NCI-H510A (cell line): ENCODE measurements at places on chromosomes 2 and 18.

DNA sequence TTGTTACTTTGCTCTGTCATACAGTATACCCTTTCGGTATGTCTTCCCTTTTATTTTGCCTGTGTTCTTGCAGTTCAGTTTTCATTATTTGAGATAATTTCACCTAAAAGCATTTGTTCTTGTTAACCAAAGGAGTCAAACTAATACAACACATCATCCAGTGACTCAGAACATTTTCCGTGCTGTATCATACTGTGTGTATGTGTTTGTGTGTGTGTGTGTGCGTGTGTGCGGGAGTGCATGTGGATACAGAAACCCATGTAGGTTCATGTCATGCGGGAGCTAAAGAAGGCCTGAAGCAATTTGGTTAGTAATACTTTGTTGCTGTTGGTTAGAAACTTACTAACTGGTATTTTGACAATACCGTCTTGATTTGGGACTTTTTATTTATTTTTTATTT, 60.0 kb downstream of the CEP192 start:
- no peak for DNase-seq

DNA sequence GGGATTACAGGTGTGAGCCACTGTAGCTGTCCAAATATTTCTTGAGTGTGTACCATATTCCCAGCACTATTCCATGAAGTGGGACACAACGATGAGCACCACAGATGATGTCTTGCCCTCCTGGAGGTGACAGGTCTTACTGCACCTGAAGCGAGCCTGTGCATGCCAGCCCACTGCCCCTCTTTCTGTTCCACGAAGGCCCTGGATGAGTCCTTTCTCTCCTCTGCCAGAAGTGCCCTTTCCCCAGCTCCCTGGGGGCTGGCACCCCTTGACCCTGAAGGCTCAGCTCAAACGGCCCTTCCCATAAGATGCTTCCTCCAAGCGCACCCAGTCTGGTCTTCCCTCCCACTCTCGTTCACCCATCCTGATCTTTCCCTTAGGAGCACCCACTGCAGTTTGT, 5.5 kb downstream of the ATP6V1B1 start:
- DNase-seq = no peak

DNA sequence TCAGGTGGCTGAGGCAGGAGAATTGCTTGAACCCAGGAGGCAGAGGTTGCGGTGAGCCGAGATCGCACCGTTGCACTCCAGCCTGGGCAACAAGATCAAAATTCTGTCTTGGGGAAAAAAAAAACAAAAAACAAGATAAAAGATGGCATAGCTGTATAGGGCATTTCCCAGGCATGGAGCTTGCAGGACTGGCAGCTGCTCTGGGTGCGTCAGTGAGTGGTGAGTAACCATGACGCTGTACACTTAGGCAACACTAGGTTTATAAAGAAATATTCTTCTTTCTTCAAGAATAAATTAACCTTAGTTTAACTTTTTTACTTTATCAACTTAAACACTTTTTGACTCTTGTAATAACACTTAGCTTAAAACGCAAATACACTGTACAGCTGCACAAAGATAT, 15.4 kb downstream of the TGOLN2 start:
- no peak for DNase-seq

DNA sequence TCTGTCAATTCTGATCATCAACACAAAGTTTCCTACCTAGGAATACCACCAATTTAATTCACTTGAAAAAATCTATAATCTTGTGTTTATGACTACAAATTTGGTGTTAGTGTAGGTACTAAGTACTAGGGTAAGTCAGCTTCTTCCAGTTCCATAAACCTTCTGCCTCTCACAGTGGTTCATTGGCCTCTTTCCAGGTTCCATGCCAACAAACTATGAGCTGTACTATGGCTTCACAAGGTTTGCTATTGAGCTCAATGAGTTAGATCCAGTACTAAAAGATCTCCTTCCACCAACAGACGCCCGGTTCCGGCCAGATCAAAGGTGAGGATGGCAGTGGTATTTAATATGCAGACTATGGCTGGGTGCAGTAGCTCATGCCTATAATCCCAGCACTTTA, 58.8 kb downstream of the PRKRA start:
- no peak for DNase-seq

- DNase-seq = no peak
Observed at GRCh38 chr2:32246911-32247310, 17.8 kb downstream of the NLRC4 start.

GRCh38 chr2:149430743-149431736, 100.7 kb downstream of the LYPD6 start:
- DNase-seq = no peak

GRCh38 chr2:215366440-215367032, 54.7 kb downstream of the ATIC start:
- no peak for DNase-seq

DNA sequence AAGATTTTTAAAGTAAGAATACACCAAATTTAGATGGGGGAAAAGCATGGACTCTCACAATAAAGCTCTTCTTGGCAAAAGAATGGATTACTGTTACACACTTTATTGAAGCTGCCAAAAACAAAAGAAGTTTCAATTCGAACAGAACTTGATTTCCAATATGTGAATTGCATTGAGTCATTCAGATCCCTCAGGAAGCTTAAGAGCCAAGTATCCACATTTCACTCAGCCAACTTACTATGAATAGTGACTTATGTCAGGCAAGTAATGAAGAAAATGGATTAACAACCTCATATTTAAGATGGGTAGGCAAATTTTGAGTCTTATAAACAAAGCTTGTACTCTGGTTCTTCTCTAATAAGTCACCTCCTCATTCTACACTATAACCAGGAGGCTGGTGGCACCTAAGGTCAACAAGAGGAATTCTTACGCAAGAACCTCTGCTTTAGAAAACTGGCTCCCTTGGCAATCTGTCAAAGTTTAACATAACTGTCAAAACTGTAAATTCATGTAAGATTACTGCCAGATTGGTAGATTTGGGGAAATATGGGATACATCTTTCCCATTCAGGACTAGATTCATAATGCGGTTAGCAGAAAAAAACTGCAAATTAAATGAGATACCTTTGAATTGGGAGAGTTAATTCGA, 6.0 kb downstream of the HADHA start:
- DNase-seq = no peak

DNA sequence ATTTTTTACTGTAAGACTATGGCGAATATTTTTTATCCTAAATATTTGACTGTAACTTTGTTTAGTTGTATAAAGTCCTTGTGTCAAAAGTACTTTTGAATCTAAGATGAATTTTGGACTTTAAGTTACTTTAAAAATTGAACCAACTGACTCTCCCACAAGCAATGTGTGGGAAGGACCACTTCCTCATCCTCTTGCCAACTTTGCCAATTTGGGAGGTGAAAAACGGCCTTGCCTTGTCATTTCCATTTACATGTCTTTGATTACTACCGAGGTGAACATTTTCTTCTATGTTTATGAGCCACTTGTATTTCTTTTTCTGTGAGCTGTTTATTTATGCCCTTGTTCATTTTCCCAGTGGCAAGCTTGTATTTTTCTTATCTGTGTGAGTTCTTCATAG, 12.8 kb upstream of the MSGN1 start:
- no peak for DNase-seq

GRCh38 chr18:29311580-29311979, 1134.7 kb upstream of the CDH2 start:
- no peak for DNase-seq

DNA sequence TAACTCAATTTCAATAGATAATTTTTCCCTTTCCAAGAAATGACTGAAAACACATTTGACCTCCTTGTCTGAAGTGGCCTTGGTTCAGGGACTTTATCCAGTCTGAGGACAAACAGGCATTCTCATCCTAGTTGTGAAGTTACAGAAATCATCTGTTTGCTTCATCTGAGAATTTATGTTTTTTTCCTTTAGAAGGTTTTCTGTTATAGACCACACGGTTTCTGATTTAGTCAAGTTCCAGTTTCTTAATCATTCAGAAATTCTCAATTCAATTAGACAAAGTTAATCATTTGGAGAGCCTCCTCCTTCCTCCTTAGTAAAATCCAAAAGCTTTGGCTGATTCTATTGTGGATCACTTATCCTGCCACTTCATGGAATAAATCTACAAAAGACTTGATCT, 60.9 kb downstream of the ICOS start:
- no peak for DNase-seq

DNA sequence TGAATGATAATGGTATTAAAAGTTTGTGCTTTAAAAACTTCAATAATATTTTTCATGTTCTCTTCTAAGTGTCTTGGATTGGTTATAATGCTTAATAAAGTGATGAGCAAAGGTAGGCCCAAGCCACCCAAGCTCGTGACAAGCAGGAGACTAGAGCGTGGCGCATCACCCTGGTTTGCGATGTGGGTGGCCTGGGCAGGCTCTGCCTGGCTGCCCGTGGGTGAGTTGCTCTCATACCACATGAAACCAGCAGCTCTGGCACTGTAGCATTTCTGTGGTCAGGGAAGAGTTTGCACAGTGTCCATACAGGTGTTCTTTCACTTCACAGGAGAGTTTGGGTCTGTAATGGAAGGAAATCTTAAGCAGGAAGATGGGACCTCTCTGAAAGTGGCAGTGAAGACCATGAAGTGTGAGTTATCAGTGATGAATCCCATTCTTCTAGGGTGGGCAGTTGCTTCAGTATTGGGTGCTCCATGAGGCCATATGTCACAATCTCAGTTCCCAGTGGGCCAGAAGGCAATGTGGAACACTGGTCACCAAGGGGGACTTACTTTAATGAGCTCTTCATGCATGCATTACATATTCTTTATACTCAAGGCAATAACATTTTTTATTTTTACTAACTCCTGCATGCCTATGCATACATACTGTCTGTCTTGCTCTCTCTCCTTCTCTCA, 51.4 kb upstream of the TMEM87B start:
- no peak for DNase-seq

DNA sequence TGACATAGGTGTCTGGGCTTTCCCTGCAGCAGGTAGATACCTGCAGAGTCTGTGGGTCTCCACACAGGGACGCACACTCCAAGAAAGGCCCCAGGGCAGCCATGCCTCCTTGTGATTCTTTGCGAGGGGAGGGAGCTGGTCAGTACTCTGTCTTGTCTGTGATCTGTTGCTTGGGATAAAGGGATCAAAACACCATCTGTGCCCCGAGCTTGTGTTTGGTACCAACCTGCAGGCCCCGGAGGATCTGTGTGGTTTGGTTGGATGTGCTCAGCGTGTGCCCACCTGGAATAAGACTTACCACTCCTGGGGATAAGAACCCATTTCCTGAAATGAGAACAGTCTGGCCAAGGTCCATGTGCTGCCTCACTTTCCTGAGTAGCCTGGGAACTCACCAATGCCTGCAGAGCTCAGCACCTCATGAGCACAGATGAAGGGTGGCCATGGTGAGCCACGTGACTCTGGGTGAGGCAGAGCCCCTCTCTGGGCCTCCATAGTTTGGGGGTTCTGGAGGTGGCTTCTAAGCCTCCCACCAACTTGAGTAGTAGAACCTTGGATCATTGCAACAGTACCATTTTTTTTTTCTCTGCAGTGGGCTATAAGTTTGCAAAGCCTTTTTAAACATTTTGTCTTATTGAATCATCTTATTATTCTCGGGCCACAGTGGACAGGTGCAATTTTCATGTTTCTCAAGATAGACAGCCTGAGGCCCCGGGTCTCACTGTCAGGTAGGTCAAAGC, 134.8 kb downstream of the DDX1 start:
- DNase-seq = no peak

DNA sequence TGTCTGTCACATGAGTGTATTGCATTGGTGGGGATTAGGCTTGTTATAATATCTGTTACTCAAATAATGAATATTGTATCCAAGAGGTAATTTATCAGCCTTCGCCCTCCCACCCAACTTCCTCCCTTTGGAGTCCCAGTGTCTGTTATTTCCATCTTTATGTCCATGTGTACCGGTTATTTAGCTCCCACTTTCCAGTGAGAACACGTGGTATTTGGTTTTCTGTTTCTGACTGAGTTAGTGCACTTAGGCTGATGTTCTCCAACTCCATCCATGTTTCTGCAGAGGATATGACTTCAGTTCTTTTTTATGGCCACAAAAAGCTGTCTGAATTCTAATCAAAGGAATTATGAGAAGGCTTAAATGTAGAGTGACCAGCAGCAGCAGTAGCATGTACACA, 104.0 kb upstream of the ARHGAP28 start:
- DNase-seq = no peak

DNA sequence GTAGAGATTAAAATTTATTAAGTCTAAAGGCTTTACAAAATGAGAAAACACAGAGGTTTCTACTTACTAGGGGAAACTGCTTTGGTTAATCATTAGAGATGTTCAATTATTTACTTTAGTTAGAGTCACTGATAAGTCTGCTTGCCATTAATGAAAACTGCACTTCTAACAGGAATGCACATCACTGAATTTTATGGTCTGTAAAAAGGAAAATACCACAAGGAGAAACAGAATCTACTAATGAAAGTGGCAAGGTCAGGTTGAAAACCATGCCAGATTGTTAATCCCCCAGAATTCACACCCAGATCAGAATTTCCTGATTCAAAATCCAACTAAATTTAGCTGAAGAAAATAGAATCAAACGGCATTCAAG, 90.5 kb upstream of the GRB14 start:
- no peak for DNase-seq

DNA sequence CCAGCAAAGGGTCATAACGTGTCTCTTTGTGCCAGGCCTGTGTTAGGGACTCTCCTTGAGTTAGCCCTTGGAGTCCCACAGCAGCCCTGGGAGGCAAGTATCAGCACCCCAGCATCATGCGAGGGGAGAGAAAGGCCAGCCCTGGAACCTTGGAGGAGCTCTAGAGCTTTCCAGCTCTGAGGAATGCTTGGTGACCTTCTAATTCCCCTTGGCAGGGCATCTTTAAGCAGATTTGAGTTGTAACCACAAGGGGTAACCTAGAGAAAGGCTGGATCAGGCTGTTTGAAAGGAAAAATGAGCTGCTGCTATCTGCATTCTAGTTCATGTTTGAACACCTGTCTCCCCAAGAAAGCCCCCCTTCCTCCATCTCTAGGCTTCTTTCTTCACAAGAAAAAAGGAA, 23.8 kb upstream of the ODC1 start:
- no peak for DNase-seq

DNA sequence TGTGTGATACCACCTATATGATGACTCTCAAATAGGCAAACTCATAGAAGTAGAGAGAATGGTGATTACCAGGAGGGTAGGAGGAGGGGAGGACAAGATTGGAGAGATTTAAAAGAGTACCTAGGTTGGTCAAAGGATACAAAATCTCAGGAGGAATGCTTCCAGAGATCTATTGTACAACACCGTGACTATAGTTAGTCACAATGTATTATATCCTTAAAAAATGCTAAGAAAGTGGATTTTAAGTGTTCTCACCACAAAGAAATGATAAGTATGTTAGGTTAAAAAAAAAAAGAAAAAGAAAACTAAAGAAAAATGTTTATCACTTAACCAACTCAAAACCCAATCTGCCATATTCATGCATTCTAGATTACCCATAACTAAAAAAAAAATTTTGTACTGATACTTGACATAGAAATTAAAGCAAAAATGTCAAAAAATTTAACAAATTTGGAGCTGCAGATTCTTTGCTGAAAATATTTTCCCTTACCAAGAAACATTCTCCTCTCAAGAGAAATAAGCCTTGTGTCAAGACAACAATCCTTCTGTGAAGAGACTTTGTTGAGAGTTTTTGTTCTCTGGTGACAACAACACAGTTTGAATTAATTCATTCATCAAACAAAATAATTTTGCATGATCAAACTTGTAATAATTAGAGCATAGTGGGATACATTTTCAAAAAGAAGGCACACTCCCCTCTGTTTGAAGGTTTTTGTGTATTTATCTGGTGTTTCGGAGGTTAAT, 213.1 kb downstream of the DNER start:
- no peak for DNase-seq

- DNase-seq = no peak
Observed at GRCh38 chr18:59779979-59780378, 82.8 kb upstream of the CCBE1 start.
